ENCODE measurements at places on chromosomes 5 and 9.

DNA sequence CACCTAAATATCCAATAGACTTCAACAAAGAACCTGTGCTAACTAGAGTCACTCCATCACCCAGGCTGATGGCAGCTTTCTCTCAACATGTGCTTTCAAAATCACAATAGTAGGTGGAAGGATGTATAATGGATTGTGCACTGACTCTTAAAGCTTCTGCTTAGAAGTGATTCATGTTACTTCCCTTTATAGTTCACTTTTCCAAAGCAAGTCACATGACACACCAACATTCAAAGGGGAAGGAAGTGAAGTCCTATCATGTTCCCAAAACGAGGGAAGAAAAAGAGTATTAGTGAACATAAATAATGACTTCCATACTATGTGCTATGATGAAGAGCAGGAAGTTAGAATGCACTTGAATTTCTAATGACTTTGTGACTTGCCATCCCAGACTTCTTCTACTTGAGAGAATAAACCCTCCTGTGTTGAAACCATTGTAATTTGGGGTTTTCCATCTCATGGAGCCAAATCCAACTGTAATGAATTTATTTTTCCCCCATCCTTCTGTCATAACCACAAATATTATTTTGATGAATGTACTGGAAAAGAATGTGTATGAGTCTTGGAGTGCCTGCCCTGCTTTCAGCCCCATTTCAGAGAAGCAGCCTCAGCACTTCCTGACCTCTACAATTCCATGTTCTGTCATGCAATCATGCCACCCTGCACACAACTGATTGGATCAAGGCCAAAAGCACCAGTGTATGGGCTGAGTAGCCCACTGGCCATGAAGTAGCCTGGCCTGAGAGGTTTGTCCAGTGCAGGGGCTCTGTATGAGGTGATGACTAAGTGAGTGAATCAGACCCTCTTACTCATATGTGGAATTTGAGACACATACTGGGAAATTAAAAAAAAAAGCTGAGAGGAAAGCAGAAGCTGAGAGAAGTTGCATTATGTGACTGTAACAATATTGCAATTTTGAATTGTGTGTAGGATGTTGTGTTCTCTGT lies 525.9 kb upstream of the CLINT1 start:
- no peak for DNase-seq

DNA sequence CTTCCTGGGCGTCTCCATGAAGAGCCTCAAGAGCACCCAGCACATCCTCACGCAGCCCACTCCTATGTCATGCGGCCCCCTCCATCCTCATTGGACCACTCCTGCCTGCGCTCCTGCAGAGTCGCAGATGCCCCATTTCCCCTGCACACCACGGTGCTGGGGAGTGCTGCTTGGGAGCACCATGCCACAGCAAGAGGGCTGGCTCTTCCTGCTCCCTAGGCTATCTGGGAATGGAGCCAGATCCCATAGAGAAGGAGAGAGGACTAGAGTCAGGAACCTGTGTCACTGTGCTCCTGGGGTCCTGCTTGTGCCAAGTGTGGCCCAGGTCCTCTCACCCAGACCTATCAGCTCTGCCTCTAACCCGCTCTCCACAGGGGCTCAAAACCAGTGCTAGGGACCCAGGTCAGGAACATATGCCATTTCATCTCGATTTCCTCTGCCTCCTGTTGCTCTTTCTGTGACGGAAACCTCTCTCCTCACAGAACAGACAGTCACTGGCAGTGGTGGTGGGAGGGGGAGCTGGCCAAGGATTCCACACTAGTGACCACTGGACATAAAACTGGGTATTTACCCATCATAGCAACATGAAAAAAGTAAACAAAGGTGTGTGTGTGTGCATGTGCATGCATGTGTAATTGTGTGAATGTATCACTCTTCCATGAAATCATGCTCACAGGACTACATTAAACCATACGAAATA lies 178.4 kb downstream of the TTLL11 start:
- no peak for DNase-seq

DNA sequence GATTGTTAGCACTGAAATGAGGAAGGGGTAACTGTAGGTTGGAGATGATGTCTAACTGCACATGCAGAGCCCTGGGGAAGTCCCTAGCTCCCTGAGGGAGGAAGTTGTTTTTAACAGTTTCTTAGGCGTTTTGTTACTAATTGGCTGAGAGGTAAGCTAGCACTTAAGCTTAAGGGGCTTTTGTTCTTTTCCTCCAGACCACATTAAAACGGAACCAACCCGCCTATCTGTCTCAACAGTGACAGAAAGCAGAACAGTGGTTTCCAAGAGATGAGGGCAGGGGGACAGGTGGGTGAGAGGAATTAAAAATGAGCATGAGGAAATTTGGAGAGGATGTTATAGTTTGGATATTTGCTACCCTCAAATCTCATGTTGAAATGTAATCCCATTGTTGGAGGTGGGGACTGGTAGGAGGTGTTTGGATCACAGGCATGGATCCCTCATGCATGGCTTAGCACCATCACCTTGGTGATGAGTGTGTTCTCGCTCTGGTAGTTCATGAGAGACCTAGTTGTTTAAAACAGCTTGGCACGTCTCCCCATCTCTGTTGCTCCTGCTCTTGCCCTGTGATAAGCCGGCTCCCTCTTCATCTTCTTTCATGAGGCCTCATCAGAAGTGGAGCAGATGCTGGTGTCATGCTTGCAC lies 38.9 kb downstream of the LYRM7 start:
- DNase-seq, result peak; percentile 9

DNA sequence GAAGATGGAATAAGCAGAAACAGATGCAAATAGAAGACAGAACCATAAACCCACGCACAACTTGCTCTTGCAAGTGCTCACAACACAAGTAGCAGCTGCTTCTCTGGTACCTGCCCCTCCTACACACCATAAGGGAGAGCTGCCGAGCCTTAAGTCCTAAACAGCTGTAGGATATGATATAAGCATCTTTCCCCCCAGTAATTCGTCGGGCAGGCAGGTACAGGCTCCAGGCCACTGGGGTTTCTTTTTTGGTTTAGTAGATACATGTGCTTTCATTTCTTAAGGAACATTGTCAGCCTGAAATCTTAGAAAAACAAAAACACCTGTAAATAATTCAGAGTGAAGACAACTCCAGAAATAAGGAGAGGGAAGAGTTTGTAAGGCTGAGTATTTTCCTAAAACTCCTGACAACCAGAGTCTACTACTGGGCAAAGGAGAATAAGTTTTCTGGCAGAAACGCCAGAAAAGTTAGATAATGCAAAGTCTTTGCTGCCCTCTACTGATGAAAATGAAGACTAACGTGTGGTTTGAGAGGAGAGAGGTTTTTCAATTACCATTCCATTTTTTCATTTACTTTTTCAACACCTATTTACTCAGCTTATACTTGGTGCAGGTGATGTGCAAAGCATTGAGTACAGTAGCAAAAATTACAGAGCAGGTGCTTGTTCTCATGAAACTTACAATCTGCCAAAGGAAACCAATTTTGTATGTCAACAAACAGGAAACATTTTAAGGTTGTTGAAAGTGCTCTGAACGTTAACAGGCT lies 20.1 kb upstream of the TCERG1 start:
- DNase-seq, result no peak

DNA sequence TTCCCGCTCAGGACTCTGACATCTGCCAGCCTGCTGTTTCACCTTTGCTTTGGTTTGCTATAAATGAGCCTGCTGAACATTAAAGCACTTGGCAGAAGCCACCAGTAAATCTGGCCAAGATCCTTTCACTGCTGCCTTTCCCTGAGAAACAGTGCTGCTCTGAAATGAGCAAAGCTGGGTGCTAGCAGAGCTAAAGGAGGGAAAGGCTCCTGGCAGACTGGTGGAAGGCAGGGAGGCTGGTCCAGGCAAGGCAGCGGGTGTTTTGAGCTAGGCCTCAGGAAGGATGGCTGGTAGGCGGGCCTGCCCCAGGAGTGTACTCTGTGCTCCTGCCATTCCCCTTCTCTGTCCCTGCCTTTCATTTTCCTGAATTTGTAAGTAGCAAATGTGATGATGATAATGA lies 52.5 kb upstream of the PTGS1 start:
- no peak for DNase-seq

All from T-helper 17 cell (primary cell).